Left ventricle myocardium superior (tissue), 1 donor: ENCODE measurements at places on chromosomes 16 and 17. TPM values are rescaled to one million over a fixed set of nuclear protein-coding genes. Genes with fewer than 3 reads are reported as not detected.

DLG4 gene
- total RNA-seq: 21.3 TPM

GRCh38 chr17:48612456-48612853 is 1.6 kb upstream of the HOXB7 start:
- DNase-seq: no peak

CCL2 gene
- total RNA-seq: 22.3 TPM

- no peak for DNase-seq
These were observed 118.4 kb upstream of the NOG start for GRCh38 chr17:56475116-56475515.

PPM1D gene
- 7.4 TPM for total RNA-seq

DNA sequence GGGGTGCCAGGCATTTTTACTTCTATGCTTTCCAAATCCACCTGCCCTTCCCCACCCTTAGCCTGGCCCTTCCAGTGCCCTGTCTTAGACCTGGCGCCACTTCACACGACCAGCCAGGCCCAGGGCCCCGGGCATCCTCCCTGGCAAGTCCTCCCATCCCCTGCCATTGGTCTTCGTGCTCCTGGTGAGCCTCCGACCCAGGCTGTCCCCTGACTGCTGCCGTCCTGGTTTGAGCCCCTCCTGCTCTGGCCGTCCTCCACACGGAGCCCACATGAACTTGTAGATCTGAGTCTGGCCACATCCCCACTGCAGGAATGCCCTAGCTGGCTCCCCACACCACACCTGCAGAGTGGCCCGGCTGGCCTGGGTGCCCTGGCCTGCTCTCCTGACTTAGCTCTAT is 44.0 kb downstream of the PRMT7 start:
- DNase-seq: no peak

DNA sequence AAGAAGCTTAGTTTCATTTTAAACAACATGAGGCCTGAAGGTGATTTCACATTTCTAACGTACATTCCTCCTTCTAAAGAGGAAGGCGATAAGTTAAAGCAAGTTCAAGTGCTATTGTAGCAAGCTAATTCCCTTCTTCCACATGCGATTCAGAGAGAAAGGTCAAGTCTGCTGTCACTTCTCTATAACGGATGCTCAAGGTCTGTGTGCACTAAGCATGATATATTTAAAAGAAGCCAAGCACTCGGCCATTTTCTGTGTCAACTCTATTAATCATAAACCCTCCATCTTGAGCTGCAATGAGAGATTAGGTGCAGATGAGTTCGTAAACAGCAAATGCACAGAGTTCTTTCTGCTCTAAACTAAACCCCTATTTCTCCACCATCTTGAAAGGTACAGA is 568.8 kb upstream of the ZFHX3 start:
- no peak for DNase-seq

GRCh38 chr16:48540222-48540900 is 69.6 kb downstream of the N4BP1 start:
- no peak for DNase-seq

DNA sequence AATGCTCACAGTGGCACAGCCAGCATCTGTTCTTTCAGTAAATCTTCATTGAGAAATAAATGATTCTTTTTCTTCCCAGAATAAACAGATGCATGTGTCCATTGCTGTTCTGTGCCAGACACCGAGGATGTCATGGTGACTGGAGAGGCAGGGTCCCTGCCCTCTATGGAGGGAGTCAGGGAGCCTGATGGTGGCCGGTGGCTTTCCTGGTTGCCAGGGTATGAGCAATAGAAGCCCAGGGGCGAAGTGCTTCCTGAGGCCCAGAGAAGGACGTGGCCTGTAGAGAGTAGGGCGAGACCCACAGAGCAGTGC is 29.9 kb upstream of the NUDT16L1 start:
- no peak for DNase-seq

DNA sequence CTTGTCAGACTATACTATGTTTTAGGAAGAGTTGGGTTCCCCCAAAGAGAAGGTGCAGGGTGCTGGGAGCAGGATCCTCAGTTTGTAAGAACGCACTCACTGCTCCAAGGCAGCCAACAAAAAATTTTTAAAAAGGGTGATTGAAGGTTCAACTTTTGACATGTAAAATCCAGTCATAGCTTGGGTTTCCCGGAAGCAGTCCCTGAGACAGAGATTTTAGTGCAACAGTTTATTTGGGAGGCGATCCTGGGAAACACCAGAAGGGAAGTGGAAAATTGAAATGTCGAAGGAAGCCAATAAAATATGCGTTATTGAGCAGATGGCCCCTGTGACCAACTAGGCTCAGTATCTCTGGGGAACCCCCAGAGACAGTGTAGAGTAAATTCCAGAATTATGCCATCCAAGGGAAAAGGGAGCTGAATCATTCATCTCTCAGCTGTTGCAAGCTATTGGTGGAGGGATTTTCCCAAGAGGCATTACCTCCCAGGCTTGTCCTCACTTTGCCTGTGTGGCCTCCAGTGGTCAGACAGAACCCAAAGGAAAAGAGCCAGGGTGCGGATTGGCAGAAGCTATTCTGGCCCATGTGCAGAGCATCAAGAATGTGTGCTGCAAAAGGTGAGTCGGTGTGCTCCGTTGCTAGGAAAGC is 72.9 kb downstream of the HS3ST3B1 start:
- no peak for DNase-seq
